ENCODE measurements at places on chromosomes 6 and 20. TPM values are rescaled to one million over a fixed set of nuclear protein-coding genes. Genes with fewer than 3 reads are reported as not detected.

Gene TMEM242
- 11.4 TPM for polyA plus RNA-seq

Gene WTAP
- 78.3 TPM for polyA plus RNA-seq

Gene RGL2
- polyA plus RNA-seq, result 52.0 TPM

Gene ERVFRD-1
- 0.31 TPM for polyA plus RNA-seq

Gene REM1
- polyA plus RNA-seq, result 6.9 TPM

Gene PRR18
- polyA plus RNA-seq, result 0.64 TPM

Gene CFAP61
- 5.3 TPM for polyA plus RNA-seq

Gene PNLDC1
- not detected for polyA plus RNA-seq

GRCh38 chr6:41487860-41488432 lies 58.2 kb upstream of the FOXP4 start:
- no peak for DNase-seq

GRCh38 chr20:36932476-36933426 lies 18.8 kb downstream of the SAMHD1 start:
- no peak for DNase-seq

DNA sequence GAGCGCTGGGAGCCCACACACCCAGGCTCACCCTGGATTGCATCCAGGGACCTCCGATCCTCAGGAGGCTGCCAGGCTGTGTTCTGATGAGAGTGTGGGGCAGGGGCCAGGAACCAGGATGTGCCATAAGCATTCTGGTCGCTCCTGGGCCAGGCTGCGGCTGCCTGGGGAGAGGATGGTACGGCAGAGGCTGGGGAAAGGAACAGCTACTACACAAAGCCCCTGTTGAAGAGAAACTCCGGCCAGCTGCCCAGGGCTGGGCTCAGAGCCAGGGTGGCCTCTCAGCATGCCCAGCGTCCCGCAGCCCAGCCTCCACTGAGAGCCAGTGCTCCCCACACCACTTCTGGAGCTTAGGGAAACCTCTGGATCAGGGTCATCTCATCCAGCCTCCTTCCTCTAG lies 21.7 kb upstream of the OCSTAMP start:
- DNase-seq, result peak; percentile 46

- DNase-seq, result no peak
Observed at GRCh38 chr6:99146711-99147110, 199.0 kb upstream of the FBXL4 start.

- DNase-seq, result no peak
Observed at GRCh38 chr6:84166395-84166794, 61.0 kb downstream of the CEP162 start.

DNA sequence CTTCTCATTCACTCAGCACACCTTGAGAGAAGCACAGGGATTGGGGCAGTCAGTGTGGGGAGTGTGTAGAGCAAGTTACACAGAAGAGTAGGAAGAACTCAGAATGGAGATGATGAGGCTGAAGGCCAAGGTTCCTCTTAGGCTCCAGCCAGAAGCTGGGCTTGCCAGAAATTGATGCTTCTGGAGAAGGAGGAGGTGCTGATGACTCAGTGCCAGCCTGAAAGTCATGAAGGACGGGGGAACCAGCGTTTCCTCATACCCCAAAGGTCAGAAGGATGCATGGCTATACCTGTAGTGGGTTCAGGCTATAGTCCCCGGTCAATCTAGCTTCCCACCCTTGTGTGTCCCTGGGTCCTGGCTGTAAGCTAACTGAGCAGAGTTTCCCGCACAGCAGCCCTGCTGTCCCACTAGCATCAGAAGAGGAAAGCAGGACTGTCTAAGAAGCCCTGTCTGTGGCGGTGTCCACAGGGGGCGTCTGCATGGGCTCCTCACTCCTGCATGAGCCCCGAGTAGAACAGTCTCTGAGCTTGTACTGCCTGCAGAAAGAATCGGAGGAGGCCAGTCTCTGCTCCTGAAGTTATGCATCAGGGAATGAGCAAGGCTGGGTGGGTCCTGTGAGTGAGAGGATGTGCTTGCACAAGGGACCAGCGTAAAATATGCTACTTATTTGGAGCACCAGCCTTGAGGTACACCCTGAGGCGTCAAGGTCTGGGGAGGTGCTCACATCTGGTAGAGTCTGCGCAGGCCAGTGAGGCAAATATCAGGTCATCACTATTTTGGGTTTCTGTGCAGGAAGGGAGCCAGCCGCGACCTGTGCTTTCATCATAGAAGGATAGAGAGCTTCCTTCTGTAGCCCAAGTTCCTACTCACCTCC lies 148.5 kb downstream of the MRPL14 start:
- no peak for DNase-seq

DNA sequence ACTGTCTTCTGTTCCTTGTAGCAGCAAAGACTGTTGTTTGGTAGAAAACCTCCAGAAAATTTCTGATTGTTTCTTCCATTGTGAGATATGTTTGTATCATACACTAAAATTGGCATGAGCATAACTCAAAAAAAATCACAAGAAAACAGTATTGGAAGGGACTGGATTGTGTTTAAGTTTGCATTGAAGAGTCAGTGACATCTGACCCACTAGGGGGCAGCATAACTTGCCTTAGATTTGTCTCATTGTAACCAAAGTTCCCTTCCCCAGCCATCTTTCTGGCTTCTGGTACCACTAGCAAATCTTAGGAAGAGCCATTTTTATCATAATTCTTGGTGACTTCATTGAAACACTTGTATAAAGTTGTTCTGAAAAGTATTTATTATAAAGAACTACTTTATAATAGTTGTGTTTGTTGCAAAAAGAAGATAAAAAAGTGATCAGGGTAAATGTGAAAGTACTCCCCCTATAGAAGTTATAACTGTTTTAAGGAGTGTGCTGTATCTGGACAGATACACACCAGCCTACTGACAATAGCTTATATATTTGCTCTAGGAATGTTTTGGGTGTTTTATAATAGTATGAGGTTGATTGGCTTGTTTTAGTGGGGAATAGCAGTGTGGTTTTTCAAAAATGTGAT lies 7.7 kb downstream of the CSTF1 start:
- DNase-seq, result peak; percentile 74

GRCh38 chr6:39137245-39137644 lies 22.3 kb upstream of the SAYSD1 start:
- DNase-seq, result peak; percentile 40

DNA sequence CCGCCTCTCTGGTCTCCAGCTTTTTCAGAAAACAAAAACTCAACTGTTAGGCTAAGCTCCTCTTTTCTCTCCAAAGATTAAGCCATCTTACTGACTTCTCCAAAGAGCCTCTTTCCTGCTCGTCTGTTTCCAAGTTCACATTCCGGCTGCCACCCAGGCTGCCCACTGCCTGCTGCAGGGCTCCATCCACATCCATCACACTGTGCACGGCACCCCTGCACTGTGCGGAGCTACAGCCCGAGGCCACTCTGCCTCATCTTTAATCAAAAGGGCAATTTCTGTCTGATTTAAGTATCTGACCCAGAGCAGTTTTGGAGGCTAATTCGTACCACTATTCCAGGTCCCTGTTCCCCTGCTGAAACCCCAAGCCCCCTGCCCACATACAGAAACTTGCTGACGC lies 141.6 kb upstream of the ARMC2 start:
- no peak for DNase-seq

GRCh38 chr20:49786196-49786595 lies 26.4 kb upstream of the SLC9A8 start:
- DNase-seq, result no peak

DNA sequence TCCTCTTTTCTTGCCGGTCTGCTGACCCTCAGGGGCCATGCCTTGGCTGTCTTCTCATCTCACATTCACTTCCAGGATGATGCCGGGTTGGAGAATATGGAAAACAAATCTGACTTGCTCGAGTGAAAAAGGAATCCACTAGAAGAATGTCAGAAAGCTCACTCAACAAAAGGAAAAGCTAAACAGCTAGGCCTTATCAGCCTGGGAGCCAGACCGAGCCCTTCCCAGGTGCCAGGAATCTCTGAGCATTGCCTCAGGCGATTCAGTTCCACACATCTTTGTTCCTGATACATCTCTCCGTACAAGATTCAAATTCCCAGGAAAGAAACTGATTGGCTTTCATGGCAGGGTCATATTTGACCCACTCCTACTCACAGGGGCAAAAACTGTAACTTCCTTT lies 9.2 kb upstream of the OSER1 start:
- DNase-seq, result no peak

DNA sequence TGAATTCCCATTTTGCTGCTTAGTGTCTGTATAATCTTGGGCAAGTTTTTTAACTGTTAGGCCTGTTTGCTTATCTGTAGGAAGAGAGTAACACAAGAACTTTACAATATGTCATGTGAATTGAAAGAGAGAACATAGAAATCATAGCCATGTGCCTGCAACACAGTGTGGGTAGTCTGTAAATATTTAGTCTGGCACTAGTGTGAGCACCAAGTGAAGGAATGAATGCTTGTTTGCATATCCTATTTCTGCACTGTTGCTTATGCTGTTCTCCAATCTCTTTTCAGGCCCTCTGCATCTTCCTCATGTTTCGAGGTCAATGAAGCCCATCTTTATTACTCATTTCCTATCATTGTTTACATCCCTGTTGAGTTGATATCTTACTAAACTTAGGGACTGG lies 49.2 kb downstream of the CBFA2T2 start:
- no peak for DNase-seq

DNA sequence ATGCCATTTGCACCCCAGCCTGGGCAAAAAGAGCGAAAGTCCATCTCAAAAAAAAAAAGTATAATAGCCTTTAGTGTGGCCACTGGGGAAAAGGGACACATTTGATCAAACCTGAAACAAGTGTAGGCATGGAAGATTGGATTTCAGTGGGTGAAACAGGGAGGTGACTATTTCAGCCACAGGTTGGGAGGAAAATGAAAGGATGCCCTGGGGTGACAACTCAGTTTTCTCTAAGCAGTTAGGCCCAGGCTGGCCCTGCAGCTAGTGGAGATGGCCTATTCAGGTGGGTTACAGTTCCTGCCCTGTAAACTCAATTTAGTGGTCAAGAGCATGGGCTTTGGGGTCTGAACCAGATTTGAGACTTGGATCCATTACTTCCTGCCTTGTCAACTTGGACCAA lies 36.4 kb downstream of the SPATA2 start:
- DNase-seq, result no peak

DNA sequence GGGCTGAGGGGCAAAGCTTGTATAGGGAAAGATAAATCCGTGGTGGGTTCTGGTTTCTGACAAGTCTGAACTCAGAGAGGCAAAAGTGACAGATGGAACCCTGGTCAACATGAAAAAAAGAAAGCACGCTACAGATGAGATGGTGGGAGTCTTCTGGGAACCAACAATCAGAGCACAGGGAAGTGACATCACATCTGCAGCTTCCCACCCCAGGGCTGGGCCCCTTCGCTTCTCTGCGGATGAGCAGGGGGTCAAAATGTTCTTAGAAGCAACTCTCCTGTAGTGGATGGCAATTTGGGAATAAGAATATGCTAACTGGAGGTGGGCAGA lies 129.2 kb upstream of the AKAP12 start:
- peak; percentile 31 for DNase-seq

All from muscle of arm (tissue), 14 donors.